OCI-LY7 (cell line): ENCODE measurements at places on chromosomes 6 and 20.

- no peak for DNase-seq
These were observed 90.6 kb downstream of the EYA2 start for GRCh38 chr20:46985250-46985649.

- DNase-seq = no peak
These were observed 13.9 kb downstream of the CHRNA4 start for GRCh38 chr20:63347081-63347741.

DNA sequence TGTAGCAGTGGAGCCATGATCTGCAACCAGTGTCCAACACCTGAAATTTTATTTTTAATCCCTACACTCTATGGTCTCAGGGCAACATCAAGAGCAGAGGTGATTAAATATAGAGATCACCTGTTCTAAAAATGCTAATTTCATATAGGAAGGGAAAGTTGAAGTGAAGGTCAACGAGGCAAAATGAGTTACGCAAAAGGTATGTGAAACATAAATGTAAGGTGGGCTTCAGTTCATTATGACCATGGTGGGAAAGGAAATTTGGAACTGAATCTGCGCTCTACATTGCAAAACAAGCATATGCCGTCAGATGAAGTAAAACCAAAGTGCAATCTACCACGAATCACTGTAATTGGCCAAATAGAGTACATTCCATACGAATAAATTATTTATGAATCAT lies 35.2 kb upstream of the STMND1 start:
- no peak for DNase-seq

- DNase-seq = no peak
These were observed 164.2 kb downstream of the GMPR start for GRCh38 chr6:16402581-16402900.

DNA sequence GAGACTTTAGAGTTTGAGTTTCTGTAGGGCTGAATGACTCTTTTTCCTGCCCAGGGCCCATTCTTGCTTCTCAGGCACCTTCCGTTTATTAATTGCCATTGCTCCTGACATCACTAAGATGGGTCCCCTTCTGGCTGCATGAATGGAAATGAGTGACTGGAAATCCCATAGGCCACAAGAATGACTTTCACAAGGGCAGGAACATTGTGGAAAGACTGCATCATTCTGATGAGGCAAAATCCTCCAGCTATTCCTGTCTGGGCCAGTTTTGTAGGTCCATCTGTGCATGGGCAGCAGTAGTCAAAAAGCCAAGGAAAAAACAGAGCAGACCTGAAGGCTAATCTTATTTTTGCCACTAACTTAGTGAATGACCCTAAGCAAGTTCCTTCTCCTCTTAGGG lies 19.3 kb downstream of the TMEM74B start:
- no peak for DNase-seq

DNA sequence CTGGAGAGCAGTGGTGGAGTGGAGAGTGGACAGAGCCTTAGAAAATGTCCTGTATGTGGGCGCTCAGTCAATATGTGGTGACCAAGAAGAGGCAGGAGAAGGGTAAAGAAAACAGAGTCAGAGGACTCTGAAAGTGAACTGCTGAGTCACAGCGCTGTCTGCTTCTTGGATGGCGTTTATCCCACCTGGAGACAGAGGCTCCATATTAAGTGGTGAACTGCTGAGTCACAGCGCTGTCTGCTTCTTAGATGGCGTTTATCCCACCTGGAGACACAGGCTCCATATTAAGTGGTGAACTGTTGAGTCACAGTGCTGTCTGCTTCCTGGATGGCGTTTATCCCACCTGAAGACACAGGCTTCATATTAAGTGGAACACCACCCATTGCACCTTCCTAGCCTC lies 119.3 kb upstream of the RALGAPA2 start:
- DNase-seq = no peak

- DNase-seq = no peak
These were observed 86.8 kb downstream of the NCR2 start for GRCh38 chr6:41422161-41422560.

DNA sequence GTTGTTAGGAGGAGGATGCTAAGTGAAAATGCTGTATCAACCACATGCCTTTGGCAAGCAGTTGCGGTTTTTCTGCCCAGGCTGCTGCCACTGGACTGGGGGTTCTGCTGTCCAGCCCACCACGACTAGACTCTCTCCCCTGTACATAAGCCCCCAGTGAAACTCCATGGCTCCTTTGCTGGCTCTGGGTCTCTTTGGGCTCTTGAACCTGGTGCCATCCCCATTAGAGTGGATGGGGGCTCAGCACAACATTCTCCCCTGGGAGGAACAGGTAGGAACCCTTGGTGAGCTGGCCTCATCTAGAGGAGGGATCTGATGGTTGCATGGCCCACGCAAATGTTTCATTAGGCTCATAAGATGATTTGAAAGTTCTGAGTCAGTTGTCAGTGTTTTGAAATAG lies 204.8 kb upstream of the KCNG1 start:
- no peak for DNase-seq

- no peak for DNase-seq
These were observed 93.3 kb downstream of the SNX5 start for GRCh38 chr20:17875106-17875980.

DNA sequence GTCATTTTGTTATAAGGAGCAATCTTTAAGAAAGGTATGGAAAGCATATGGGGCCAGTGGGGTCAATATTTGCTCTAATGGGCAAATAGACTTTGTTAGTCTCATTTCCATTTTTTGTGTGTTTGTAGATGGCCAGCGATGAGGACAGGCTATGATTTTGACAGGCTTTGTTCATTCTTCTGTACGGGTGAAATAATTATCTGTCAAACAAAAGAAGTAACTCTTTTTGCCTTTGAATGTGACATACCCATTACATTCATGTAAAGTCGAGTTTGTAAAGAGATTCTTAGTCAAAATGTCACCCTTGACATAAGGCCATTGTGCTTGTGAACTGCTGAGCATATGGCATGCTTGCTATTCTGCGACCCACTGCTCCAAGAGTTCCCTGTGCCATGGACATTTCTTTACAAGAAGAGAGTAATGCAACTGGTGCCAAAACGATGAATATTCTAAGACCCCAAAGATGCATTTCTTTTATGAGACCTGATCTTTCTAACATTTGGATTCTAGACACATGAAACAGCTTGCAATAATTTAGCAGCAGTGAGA lies 38.2 kb upstream of the JAG1 start:
- DNase-seq = no peak

DNA sequence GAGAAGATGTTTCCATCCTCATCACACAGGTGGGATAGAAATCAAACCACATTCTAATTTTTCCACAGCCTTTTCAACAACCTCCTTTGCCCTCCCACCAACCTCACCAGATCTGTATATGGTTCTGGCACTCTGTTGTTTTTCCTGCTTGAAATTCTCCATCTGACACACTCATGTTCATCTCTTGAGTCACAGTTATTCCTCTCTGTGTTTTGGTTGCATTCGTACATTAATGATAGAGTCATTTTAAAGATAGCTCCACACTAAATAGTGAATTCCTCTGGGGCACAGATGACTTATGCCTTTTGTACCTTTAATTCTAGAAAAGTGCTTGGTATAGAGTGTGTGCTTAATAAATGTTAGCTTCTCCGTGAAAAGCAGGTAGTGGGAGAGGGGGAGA lies 1.4 kb upstream of the GCLC start:
- no peak for DNase-seq
